ENCODE measurements at places on chromosomes 1 and 21.

DNA sequence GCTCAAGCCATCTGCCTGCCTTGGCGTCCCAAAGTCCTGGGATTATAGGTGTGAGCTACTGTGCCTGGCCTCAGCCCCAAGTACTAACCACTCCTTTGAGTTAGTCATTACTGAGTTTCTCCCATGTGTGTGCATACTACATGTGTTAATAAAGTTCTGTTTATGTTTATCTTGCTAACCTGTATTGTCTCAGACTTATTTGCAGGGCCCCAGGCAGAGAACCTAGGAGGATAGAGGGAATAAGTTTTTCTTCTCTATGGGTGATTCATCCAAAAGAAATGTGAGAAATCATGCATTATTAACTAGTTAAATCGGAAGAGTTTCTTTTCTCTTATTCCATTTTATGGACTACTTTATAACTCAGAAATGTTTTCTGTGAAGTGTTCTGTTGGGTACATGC lies 203.9 kb upstream of the CACYBP start:
- DNase-seq = no peak

- DNase-seq = no peak
These were observed 20.5 kb downstream of the MX1 start for GRCh38 chr21:41446586-41446985.

DNA sequence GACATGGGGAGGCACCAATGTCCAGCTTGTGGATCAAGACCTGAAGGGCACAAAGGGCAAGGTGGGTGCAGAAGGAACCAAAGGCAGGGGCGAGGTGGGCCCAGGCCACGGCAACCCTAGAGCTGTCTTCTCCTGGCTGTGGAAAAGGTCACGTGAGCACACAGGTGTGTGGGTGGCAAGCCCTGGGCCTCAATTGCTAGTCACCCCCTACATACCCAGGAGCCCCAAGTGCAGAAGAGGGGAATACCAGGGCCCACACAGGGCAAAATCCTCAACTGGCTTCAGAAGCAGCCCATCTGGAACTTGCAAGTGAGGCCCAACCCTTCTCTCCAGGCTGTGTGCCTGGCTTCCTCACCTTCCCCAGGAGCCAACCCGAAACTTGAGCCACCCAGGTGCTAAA lies 25.6 kb downstream of the ZBTB17 start:
- DNase-seq = peak; percentile 35

- DNase-seq = no peak
These were observed 24.0 kb downstream of the FNBP1L start for GRCh38 chr1:93471911-93472310.

DNA sequence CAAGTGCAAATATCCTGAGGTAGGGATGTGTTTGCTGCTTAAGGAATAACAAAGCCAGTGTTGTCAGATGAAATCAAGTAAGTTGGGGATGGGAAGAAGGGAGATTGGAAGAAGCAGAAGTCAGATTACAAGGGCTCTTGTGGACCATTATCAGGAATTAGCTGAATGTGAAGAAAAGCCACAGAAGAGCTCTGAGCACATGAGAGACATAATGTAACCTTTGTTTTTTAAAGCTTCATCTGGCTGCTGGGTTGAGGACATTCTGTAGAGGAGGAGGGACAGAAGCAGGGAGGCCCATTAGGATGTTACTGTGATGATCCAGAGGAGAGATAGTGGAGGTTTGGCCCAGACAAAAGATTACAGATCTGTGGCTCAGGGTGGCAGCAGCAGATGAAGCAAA lies 111.7 kb downstream of the DUSP10 start:
- no peak for DNase-seq

DNA sequence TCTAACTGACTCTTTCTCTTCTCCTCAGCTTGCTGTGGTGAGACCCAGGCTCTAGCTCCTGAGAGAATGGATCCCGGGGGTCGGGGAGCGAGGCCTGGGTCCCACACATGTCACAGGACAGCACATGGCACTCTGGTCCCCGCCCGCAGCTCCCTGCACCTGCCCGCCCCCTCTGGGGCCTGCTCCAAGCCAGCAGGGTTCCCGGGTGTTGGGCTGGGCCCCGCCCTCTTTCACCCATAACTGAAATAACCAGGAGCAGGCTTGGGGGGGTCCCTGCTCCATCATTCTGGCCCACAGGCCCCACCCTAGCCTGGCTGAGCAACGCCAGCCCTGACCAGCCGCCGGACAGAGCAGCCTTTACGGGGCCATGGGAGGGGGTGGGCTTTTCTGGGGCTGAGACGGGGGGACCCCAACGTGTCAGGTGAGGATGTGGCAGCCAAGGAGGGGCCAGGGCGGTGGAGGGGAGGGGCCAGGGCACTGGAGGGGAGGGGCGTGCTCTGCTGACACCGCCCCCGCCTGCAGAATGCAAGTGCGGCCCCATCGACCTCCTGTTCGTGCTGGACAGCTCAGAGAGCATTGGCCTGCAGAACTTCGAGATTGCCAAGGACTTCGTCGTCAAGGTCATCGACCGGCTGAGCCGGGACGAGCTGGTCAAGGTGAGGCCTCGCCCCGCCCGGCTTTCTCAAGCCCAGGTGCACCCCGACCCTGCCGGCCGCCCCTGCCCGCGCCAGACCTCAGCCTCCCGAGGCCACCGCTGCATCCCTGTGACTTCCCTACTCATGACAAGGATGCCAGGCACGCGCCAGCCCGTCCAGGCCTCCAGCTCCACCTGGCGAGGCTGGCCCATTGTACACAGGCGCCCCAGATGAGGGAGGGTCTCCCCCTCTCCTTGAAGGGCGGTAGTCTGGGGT lies 19.4 kb downstream of the COL6A1 start:
- DNase-seq = no peak

DNA sequence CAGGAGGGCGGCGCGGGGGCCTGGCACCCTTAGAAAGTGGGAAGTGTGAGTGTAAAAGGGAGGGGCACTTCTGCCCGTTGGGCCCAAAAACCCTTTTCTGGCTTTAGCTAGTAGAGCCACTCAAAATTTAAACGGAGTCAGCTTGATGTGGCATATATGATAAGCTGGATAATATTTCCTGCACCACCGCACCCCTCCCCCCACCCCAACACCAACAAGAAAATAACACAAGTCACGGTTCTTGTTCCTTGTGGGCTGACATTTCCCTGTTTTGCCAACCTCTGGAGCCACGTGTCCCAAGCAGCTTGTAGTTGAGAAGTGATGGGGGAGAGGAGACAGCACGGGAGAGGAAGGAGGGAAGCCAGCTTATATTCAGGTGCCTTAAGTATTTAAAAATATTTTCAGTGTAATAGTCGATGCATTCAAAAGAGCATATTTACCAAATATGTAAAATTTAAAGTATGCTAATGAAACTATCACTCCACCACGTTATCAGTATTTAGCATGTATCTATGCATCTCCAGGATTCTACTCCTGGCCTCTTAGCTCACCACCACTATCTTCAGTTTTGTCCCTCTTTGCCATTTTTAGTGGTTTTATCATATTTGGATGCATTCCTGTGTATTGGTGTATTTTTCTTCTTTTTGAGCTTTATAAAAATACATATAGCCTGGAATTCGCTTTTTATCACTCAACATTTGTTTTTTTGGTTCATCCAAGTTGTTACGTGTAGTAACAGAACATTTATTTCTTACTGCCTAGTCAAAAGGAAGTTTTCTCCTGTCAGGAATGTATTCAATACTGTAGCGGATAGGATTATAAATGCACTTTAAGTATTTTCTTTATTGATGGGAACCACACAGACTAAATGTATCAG lies 773 bp upstream of the DDX59 start:
- DNase-seq = no peak

DNA sequence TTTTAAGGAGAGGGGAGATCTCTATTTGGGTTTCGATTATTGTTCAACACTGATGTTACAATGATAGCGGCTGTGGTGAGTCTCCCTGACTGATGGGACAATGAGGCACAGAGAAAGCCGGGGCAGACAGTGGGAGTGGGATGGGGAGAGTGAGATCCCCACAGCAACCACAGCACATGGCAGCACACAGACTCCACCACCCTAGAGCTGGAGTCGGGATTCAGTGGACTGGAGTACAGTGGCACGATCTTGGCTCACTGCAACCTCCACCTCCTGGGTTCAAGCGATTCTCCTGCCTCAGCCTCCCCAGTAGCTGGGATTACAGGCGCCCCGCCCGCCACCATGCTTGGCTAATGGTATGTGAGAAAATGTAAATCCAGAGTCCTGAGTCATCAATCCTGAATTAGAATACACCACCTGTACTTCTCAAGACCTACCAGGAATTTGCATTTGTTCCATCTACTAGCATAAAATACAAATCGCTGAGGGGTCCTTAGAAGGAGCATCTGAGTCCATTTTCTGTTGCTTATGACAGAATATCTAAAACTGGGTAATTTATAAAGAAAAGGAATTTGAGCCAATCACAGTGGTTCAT lies 125.8 kb downstream of the TOMM20 start:
- no peak for DNase-seq

GRCh38 chr1:53074313-53075154 lies 12.5 kb downstream of the PODN start:
- DNase-seq = no peak

- no peak for DNase-seq
These were observed 1.3 kb downstream of the C1orf210 start for GRCh38 chr1:43284065-43284464.

DNA sequence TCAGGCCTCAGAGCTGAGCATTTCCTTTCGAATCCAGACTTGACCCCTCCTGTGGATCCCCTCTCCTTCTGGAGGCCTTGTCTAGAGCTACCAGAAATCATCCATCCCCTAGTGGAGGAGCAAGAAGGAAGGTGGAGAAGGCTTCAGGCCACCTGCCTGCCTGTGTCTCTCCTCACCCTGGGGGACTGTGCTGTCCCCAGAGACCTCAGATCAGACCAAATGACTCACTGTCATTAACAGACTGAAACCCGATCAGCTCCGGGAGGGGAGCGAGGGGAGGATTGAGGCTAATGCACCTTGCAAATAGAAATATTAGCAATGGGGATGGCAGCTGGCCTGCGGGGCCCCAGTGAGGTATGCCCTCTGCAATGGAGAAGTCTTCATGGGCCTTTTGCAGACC lies 2.1 kb downstream of the MYBPH start:
- DNase-seq = no peak

GRCh38 chr21:41090981-41091380 lies 77.0 kb upstream of the BACE2 start:
- DNase-seq = no peak

DNA sequence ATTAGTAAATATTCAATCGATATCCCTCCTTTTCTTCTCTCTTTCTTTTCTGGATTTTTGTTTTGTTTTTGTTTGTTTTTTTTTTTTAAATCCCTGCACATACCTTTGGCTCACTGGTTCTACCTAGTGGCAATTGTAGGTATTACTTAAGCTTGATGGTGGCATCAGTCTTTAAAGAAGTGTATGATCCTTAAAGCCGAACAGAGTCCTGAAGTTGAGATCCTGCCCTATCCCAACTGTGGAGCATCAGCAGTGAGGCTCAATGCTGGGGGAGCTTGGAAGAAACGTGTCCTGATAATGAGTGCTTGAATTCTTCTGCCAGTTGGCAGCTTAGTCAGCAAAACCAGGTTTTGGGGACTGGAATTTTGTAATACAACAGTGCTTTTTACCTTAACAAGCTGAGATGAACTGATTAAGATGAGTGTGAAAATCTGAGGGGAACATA lies 60.8 kb downstream of the FASLG start:
- no peak for DNase-seq

DNA sequence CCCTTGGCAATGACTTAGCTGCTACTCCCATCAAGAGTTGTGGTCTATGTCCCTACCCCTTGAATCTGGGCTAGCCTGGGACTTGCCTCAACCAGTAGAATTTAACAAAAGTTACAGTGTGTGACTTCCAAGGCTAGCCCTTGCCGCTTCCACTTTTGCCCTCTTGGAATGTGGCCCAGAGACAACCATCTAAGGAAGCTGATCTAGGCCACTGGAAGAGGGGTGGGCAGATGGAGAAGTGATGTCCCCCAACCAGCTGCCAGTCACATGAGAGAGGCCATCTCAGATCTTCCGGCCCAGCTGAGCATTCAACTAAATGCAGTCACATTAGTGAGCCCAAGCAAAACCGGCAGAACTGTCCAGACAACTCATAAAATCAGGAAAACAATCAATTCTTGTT lies 115.1 kb downstream of the TOMM20 start:
- DNase-seq = no peak

- DNase-seq = no peak
These were observed 50.6 kb downstream of the UCK2 start for GRCh38 chr1:165877940-165878556.

GRCh38 chr1:236002025-236002390 lies 62.9 kb downstream of the NID1 start:
- DNase-seq = no peak

DNA sequence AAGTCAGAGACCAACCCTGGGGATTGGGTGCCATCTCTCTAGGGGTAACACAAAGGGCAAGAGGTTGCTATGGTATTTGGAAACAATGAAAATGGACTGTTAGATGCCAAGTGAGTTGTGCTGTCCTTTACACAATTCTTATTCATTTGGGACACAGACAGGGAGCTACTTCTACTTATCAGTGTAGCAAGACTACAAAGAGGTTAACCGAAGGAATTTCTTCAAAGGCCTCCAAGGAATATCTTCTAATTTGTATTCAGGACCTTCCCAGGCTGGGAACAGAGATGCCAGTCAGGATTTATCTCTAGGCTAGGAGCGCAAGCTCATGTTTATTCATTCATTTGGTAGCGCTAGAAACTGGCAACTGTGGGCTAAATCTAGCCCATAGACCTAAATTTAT lies 2.6 kb downstream of the NAXE start:
- DNase-seq = no peak

DNA sequence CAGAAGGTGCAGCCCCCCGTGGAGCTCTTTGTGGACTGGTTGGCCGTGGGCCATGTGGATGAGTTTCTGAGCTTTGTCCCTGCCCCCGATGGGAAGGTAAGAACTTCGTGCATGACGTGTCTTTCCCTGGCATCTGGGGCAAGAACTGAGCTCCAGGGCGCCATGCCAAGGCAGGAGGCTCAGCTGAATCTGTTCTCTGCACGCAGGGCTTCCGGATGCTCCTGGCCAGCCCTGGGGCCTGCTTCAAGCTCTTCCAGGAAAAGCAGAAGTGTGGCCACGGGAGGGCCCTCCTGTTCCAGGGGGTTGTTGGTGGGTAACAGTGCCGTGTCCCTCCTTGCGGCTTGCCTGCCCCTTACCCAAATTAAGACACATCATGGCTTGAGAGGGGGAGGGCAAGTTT lies 27.7 kb downstream of the PADI3 start:
- no peak for DNase-seq

GRCh38 chr1:222785529-222785928 lies 29.3 kb upstream of the DISP1 start:
- no peak for DNase-seq

DNA sequence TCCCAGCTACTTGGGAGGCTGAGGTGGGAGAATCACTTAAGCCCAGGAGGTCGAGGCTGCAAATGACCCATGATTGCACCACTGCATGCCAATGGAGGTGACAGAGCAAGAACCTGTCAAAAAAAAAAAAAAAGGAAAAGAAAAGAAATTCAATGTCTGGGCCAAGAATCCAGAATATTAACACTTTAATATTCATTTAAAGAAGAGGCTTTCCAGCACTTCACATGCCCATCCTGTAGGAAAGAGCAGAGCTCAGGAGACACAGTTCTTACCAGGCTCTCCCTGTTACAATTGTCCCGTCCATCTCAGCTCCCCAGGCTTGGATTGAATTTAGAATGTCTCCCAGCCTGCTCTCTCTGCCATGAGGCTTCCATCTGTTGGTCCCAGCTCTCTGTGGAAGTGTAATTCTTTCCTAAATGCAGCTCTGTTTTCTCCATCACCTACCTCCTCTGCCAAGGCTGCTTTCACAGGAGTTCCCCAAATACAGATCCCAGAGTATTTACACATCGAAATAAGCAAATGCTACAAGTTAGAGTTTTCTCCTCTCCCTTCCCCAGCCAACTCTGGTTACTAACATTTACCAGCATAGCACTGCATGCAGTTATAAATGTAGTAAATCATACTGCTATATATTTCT lies 116.6 kb upstream of the CDC42BPA start:
- no peak for DNase-seq

GRCh38 chr1:104929280-104929679 lies 1179.6 kb downstream of the AMY1C start:
- DNase-seq = no peak
